ENCODE measurements at places on chromosomes 4 and X.

GRCh38 chrX:19912-20571 is 261.1 kb upstream of the PLCXD1 start:
- peak; percentile 40 for DNase-seq

DNA sequence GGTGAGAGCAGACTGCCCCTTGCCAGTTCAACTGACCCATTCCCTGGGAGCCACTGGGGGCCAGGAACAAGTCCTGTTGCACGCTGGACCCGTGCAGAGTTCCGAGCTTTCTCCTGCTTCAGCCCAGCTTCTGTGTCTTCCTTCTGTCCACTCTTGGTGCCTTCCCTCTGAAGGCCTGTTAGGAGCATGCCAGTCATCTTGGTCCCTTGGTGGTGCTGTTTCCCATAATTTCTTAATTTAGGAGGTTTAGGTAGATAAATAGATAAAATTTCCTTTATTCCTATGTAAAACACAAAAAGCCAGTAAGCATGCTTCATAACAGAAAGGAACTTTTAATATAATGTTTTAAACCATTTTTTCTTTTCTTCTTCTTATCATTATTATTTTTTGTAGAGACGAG is 672.7 kb downstream of the CCSER1 start:
- DNase-seq: no peak

- DNase-seq: no peak
These were observed 252.6 kb downstream of the TMEM47 start for GRCh38 chrX:34404386-34405070.

DNA sequence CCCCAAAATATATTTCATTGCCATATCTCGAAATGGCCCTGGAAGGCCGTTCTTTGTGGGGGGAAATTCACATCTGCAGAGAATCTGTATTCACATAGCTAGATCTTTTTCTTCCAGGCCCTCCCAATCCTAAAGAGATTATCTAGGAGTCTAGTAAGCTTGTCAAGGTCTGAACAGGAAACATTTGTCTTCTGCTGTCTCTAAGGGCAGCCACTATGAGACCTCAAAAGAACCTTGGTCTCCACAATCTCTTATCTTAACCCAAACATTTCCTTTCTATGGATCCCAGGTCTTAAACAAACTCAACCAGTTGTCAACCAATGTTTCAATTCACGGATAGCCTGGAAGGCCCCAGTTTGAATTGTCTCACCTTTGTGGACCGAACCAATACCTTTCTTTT is 45.0 kb downstream of the CRLF2 start:
- no peak for DNase-seq

- no peak for DNase-seq
These were observed 3.5 kb upstream of the HTR2C start for GRCh38 chrX:114580336-114580735.

DNA sequence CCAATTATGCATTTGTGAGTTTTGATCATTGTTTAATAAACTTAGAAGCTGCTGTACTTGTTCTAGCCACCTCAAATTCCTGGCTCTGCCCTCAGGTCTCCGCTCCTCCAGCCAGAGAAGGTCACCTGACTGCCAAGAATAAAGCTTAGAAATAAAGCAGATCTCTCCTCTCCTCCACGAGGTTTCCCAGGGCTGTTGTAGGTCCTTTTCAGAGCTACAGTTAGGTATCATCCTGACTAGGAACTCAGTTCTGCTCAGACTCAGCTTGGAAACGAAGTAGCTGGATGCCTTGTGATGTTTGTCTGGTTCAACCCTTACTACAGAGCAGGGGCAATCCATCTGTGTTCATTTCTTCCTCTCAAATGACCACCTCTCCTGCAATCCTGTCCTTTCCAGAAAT is 79.1 kb upstream of the RAPGEF2 start:
- DNase-seq: no peak

DNA sequence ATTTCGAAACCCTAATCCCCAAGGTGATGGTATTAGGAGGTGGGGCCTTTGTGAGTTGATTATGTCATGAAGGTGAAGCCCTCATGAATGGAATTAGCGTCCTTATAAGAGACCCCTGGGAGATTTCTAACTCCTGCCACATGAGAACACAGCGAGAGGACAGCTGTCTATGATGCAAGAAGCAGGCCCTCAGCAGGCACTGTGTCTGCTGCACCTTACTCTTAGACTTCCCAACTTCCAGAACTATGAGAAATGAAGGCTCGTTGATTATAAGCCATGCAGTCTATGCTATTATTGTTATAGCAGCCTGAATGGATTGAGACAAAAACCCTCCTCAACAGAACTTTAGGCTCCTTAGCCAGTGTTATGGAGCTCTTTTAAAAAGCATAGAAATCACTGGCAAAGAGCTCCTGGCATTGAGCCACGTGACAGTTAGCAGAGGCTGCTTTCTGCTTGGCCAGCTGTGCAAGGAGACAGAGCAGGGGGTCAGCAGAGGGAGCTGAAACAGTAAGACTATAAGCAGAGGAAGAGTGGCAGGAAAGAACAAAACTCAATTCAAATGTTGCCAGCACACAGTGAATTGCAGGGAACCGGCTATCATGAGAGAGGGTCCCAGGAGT is 219.2 kb upstream of the FAT1 start:
- DNase-seq: no peak

DNA sequence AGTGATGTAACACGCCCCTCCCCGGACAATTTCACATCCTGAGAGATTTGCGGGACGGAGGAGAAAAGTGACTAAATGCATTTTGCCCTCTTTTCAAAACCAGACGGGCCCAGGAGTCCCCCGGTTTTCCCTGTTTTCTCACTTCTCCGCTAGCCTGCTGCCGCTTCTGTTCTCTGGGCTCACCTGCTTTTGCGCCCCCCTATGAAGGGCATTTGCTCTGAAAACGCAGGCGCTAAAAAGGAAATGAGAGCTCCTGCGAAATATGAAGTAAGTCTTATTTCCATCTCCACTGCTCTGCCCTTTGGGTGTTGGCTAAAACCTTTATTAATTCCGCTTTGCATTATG is 613 bp upstream of the TMEM47 start:
- no peak for DNase-seq

- no peak for DNase-seq
These were observed 7.0 kb upstream of the ATP6AP2 start for GRCh38 chrX:40573763-40574162.

GRCh38 chrX:13142891-13143290 is 98.5 kb upstream of the FAM9C start:
- DNase-seq: no peak

DNA sequence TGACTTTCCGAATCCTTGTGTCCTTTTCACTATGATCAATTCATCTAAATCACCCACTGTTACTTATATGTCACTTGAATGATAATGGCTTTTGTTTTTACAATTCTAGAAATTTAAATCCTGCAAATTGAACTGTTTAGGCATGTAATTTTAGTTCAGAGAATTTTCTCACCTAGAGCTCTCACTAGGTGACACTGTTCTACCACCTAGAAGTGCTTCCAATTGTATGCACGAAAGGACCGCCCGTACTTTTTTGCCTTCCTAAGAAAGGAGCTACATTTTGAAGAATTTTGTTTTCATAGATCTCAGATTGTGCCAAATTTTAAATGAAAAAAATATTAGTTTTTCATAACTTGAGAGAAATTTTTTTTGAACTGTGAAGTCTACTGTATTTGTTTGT is 481.6 kb upstream of the FSTL5 start:
- DNase-seq: no peak

DNA sequence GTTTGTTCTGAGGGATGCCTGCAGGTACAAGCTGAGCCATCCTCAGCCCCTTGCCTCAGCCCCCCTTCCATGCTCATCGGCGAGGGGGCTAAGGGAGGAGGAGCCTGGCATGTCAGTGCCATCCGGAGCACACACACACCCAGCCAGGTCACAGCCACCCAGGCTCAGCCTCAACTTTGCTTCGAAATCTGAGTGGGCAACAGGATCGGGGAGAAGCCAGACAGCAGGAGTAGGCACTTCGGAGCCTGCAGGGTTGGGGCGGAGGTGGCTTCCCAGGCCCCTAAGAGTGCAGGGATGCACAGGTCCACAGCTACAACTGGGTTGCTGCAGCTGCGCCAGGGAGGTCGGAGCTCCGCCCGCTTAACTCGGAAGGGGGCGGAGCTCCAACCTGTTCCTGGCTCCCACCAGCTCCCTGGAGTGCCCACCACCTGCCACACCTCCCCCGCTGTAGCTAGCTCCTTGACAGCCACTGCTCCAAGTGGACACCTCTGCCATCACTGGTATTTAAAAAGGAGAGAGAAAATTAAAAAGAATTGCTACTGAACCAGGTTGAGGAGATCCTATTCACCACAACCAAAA is 192.9 kb upstream of the GALNT7 start:
- DNase-seq: no peak
